ENCODE measurements at places on chromosomes 5 and 9.

DNA sequence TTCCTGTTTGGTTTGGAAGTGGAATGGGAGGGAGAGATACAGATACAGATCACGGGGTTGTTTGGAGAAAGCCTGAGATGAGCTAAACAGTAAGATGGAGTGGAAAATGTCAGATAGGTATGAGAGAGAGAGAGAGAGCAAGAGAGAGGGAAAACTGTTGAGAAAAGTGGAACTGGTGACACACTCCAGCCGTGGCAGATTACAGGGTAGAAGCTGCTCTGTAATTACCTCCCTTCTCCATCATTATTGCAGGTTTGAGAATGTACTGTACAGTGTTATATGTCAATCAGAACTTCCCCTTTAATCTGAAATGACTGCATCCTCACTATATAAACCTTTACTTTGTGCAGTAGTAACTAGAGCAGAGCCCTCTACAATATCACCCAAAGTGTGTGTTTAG, 74.5 kb upstream of the WWC1 start:
- no peak for DNase-seq

DNA sequence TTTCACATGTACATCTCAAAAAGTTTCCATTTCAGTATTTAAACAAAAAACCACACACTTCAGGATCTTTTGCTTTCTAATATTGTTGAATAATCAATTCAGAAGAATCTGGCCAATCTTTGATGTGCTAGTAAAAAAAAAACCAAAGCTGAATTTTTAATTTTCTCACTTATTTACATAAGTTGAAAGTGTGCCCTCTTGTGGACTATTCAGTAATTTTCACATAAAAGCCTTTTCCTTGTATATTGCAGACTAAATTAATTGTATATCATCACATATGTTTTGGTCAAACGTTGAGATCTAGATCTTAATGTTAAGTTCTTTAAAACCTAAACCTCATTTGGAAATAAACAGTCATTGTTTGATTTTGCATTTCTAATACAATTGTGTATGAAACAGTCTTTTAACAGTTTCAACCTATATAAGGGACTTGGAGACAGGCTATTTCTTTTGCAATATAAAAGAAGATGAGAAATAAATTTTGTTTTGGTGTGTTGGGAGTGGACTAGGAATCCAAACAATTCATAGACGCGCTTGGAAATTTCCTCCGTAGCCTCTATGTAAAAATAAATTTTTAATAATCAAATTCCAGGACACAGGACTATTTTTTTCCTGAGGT, 68.1 kb downstream of the NIPBL start:
- DNase-seq, result peak; percentile 41

- DNase-seq, result no peak
Observed at GRCh38 chr5:136814619-136815378, 449.5 kb upstream of the TRPC7 start.

- DNase-seq, result no peak
Observed at GRCh38 chr5:153632748-153633290, 142.3 kb downstream of the GRIA1 start.

DNA sequence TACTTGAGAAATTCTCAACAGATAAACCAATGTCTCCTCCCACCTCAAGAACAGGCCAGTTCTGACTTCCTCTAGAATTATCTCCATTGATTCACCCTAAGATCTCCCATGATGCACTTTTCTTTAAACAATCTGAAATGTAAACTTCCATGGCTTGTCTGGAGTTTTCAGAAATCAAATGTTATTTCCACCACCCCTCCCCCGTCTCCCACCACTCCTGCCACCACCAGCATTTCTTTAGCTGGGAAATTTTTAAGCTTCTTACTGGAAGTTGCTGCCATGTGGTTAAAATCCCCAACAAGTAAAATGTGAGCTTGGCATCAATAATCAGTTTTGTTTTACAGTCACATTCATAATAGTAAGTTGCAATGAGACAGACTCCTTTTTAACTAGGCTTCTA, 32.8 kb upstream of the BASP1 start:
- no peak for DNase-seq

DNA sequence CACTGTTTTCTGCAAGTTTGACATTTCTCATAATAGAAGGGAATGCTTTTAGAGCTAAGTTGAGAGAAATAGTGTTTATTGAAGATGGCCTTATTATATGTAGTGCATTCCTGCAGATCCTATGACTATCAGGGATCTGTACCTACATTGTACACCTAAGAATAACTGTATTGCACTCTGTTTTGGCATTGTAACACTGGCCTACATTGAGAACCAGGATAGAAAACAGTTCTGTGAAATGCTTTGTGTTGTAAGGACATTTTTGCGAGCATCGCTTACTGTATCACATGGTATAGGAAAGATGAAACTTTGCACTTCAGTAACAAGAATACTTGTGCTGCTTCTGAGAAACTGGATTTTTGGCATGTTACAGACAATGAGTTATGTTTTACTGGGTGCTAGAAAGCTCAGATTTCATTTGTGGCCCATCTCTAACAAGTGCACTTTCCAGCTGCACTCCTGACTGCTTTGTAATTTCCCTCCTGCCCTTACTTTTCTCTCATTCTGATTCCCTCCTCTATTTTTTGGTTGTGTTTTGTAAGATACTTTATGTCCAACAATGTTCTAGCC, 30.6 kb downstream of the C9orf85 start:
- DNase-seq, result no peak

DNA sequence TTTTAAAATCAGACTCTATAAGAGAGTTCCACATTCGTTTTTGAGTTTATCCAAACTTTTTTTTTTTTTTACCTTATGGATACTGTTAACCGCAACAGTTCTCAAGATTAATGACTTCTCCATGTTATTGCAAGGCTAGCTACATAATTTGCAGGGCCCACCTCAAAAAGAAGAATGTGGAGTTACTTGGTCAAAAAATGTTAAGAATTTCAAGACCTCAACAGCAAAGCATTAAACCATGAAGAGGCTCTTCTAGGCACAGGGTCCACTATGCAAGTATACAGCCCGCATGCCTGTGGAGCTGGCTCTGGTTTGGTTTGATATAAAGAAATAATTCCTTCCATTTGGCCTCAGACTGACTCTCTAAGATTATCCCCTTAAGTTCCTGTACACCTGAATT, 133.3 kb upstream of the TLX3 start:
- no peak for DNase-seq

- DNase-seq, result no peak
Observed at GRCh38 chr5:65883461-65883860, 42.9 kb upstream of the ERBIN start.

- no peak for DNase-seq
Observed at GRCh38 chr5:95739857-95740256, 8.7 kb downstream of the RHOBTB3 start.

- DNase-seq, result no peak
Observed at GRCh38 chr5:150946351-150946905, 41.6 kb upstream of the ZNF300 start.

DNA sequence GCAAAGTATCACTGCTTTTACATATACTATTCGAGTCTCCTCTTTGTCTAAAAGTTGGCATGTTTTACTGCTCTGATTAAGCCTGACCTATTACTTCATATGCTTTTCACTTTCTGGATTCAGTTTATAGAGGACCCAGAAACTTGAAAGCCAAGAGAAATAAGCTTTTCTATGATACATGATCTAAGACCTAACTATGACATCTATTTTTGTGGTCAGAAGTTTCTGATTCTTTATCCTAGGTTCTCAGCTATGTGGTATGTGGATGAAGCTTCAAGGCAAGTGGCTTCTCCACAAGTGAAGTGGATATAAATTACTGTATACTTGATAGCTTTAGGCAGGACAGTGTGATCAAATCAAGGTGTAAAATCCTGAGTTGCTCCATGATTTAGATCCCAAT, 6.3 kb downstream of the EDIL3 start:
- DNase-seq, result no peak

DNA sequence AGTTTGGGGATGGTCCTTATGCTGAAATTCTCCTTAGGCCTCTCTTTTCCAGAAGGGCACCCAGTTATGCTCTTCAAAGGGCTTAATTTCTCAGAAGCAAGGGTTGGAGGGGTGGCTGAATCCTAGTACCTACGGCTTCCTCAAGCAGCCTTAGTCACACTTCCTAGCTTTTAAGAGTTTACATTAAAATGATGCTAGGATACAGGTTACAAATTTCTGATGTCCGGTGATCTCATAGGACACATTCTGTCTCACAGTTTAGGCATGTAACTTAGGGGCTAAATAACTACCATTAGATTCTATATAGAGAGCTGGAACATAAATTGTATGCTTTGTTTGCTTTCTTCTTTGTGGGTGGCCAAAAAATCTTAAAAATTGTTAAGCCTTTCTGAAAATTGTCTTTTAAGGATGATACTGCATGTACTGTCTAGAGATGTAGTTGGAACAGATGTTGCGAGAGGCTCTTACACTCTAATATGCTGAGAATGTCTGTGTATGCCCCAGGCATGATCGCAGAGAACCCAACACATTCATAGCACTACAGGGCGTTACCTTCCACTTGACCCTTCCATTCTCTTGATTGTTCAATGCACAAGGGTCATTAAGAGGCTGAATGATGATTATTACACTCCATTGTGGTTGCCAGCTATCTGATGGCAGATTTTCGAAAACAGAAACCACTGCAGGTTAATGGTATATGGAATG, 139.1 kb downstream of the TMEM38B start:
- no peak for DNase-seq

DNA sequence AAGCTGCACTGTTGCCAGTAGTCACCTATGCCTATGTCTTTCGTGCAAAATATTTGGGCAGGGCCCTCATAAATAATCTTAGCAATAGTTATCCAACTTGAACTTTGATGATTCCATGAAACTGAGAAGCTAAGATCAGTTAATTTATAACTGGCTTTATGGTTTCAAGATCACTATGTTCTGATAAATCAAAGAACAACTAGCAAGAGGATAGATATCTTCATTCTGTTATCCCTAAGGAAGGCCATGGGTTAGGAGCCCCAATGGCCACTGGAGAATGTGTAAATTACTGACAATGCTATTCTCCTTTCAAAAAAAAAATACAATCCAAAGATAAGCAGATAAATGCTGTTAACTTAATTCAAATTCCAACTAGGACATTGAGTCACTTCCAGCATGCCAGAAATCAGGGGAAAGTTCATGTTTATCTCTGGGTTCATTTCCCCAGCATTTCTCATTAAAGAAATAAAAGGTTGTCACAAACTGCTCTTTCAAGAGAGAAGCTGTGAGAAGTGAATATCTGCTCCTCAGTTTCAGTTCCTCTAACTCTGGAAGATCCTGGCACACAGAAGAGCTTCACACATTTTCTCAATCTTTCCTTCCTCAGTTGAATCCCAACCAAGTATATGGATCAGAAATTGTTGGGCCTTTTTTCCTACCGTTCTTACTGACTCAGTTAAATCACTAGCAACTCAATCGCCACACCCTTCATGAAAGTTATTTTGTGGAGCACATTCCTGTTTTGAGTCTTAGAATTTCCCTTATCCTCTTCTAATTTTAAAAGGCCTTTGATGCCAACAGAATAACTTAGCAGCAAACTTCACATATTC, 59.6 kb upstream of the SLC1A1 start:
- no peak for DNase-seq

DNA sequence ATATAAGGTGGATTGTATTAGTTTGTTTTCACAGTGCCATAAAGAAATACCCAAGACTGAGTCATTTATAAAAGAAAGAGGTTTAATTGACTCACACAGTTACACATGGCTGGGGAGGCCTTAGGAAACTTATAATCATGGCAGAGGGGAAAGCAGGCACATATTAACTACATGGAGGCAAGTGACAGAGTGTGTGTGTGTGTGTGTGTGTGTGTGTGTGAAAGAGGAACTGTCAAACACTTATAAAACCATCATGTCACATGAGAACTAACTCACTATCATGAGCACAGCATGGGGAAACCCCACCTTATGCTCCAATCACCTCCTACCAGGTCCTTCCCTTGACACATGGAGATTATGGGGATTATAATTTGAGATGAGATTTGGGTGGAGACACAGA, 118.6 kb downstream of the SPEF2 start:
- DNase-seq, result no peak

DNA sequence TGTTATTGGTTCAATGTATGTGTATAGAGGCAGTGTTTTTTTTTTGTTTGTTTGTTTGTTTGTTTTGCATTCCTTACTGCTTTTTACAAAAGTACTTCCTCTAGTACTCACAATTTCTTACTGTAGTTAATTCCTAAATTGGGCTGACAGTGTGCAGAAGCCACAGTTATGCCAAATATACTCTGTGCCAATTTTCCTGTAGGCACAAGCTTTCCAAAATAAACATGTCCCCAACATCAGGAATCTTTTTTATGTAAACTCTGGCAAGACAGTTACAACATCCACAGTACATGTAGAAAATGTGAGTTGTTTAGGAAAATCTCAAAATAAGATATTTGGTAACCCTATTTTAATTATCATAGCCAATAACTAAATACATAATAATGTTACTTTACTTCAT, 161.6 kb upstream of the TSLP start:
- no peak for DNase-seq

DNA sequence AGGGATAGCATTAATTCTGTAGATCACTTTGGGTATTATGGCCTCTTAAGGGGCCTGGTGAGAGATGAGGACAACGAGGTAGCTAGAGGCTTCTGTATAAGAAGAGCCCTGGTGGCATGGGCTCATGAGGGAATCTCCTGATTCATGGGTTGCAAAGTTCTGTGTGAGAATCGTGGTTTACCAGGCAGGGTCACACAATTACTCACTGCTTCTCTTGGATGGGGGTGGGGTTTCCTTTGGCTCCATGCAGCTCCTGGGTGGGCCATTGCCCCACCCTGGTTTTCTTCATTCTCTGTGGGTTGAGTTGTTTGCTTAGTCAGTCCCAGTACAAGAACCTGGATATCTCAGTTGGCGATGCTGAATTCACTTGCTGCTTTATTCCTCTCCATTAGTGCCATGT, 30.9 kb upstream of the TNFSF15 start:
- DNase-seq, result no peak

DNA sequence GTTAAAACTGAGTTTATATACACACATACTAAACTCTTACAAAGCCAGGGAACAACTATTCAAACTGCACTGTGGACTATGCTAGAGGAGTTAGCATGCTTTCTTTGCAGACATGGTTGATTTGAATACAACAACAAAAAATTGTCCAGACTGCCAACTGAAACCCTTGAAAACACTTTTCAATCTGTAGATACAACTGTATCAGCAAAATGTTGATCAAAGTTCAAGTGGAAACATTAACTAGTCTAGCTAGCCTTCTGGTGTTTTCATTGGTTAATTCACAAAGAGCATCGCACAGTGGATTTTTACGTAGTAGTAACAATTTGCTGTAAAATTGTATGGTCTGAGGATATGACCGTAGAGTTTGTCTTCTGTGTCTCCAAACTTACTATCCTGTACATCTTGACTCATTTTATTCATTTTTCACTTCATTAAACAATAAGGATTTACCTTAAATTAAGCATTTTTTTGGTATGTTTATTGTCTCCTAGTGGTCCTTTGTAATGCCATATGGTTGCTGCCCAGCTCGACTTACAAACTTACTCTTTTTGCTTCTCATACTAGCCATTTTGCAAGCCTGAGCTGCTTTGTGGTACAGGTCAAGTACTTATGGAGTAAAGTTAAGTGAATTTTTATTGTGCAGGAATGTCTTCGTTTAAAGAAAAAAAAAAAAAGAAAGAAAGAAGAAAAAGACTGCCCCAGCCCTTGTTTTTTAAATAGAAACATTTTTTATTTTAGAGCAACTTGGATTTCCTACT, 123.4 kb downstream of the ZCCHC7 start:
- no peak for DNase-seq
